ENCODE measurements at places on chromosomes 2 and 18.

- no peak for DNase-seq
Observed at GRCh38 chr18:23822590-23823385, 133.5 kb downstream of the LAMA3 start.

GRCh38 chr2:180872255-180872654, 108.2 kb upstream of the UBE2E3 start:
- DNase-seq, result no peak

GRCh38 chr2:134155134-134155533, 98.7 kb upstream of the MGAT5 start:
- DNase-seq, result no peak

GRCh38 chr2:130842770-130843169, 6.1 kb downstream of the ARHGEF4 start:
- no peak for DNase-seq

DNA sequence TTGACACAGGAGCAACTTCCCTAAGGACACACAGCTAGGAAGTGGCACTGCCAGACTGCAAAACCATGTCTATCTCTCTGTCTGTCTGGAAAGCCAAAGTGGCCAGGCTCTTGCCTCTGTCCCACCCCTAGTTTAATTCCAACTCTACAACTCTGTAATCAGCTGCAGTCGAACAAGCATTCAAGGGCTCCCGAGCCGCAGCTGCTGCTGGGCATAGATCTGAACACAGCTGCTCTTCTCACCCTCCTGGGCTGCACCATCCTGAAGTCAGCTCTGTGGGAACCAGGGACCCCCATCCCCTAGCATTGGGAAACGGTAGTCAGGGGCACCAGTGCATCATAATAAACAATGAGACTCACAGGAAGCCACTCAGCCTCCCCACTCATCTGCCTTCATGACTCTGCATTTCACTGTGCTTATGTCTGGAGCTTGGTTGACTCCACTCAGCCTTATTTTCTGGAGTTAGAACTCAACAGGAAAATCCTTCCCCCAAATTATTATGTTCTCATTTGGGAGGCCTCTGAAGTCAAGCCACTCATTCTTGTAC, 44.4 kb upstream of the TMEM163 start:
- DNase-seq, result peak; percentile 49

GRCh38 chr2:179417436-179417949, 152.9 kb upstream of the SESTD1 start:
- no peak for DNase-seq

- no peak for DNase-seq
Observed at GRCh38 chr2:7676714-7677113, 759.5 kb downstream of the RNF144A start.

- DNase-seq, result no peak
Observed at GRCh38 chr2:66440708-66441497, 6.0 kb downstream of the MEIS1 start.

DNA sequence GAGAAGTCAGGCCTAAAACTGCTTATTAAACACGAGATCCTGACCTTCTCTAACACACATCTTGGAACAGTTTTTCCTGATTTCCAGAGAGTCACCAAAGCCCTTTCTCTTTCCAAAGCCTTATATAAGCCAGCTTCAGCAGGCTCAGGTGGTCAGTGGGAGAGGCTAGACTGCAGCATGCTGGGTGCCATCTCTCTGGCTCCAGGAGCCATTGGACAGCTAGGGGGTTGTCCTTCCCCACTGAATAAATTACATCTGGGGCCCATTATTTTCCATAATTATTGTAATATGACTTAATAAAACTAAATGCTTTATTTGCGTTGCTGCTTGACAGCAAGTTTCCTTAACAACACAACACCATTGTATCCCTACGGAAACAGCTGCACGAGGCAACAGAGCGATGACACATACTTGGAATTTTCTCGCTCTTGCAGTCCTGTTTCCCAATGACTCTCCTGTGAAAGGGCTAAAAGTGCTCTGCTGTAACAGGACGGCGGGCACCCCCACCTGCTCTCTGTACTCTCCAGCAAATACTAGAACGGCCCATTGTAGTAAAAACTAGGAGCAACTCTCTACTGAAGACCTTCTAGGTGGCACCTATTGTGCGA, 160.6 kb downstream of the RNF144A start:
- DNase-seq, result no peak

DNA sequence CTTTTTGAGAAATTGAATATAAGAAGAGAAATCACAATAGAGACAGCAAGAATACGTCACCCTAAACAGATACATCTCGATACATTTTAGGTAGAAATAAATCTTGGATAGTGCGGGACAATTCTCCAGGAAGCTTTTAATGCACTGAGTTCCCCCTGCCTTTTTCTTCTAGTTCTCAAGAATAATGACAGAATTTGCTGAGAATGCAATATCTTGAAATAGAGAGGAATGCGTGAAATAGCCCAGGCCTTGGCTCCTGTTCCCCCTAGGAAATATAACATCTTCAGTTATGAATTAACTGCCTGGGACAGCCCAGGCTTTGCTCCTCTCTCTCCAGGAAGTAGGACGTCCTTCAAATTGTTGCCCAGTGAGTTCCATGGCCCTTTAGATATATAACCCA, 7.6 kb upstream of the NRXN1 start:
- DNase-seq, result no peak

DNA sequence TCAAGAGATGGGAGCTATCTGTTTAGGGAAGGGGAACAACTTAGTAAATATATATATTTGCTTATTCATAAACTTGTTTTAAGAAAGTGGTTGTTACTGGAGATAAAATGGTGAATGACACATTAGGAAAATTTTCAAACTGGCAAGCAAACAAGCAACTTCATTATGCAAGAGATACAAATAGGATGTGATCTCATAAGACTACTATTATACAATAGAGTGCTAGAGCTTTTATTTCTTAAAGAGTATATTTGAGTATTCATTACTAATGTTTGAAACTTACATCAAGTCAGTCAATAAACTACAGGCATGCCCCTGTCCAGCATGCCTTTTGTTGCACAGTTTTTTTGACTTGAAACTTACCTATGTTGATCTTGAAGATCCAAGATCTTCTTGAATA, 355.2 kb upstream of the KCNJ3 start:
- DNase-seq, result no peak

GRCh38 chr2:1898461-1899395, 154.4 kb upstream of the PXDN start:
- DNase-seq, result no peak

- DNase-seq, result no peak
Observed at GRCh38 chr18:44895176-44895798, 214.6 kb downstream of the SETBP1 start.

DNA sequence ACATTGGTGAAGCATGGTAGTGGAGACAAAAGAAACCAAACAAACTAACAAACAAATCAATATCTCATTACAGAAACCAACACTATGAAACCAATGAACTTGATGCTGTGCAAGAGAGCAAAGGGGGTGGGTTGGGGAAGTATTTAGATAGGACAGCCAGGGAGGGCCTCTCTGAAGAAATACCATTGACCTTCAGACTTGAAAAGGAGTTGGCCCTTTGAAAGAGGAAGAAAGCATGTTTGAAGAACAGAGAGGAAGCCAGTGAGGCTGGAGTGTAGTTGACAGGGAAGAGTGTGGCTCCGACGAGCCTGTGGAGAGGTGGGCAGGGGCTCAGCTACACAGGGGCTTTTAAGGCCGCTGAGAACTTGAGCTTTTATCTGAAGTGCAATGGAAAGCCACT, 151.0 kb upstream of the GATA6 start:
- DNase-seq, result no peak

- no peak for DNase-seq
Observed at GRCh38 chr2:204024906-204025475, 88.4 kb downstream of the ICOS start.

- no peak for DNase-seq
Observed at GRCh38 chr2:207505171-207505570, 24.6 kb upstream of the CREB1 start.

DNA sequence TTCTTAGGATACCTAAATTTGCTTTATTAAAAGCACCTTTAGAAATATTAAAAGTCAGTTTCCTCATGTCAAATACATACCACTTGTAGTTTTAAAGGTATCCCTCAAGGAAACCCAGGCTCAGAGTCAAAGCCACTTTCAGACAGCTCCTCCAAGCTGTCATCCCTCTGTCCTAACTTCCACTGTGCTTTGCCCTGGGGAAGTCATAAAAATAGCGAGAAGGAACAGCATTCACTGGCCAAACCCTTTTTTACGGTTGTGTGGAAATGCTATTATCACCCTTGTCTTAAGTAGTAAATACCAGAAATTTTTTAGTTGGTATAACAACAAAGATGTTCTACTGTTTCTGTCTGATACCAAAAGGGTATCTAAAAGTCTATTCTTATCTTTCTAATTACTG, 680.5 kb downstream of the ZEB2 start:
- DNase-seq, result no peak

GRCh38 chr2:219697811-219698747, 70.6 kb downstream of the SLC4A3 start:
- DNase-seq, result no peak

- peak; percentile 84 for DNase-seq
Observed at GRCh38 chr2:201191132-201191875, 8.4 kb downstream of the CASP10 start.

DNA sequence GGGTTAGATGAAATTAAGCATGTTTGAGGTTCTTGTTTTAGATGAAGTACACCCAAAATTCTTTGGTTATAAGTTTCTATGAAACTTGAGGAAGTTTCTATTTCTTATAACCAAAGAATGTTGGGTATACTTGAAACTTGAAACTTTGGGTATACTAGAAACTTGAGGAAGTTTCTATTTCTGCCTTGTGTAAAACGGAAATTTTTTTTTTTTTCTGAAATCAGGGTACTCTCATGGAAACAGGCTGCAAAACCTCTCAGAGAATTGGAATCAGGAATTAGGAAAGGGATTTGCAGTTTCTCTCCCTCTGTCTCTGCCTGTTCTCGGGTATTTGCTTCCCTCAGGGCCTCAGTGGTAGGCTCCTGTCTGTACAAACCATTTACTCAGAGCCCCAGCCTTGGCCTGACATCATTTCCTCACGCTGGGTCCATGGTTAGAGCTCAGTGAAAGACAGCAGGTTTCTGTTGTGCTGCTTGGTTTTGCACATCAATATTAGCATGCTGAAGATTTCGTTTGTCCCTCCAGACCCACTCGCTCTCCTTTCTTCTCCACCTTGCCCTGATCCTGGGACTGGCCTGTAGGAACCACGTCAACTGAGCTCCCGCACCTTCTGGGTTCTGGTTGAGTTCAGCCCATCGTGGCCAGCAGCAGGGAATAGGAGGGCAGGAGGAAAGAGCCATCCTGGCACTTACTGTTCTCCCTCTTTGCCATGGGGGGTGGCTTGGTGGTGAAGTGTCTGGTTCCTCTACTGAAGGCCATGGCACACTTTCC, 106.4 kb downstream of the POLR1A start:
- DNase-seq, result no peak

GRCh38 chr2:230640540-230641011, 72.1 kb upstream of the CAB39 start:
- no peak for DNase-seq

DNA sequence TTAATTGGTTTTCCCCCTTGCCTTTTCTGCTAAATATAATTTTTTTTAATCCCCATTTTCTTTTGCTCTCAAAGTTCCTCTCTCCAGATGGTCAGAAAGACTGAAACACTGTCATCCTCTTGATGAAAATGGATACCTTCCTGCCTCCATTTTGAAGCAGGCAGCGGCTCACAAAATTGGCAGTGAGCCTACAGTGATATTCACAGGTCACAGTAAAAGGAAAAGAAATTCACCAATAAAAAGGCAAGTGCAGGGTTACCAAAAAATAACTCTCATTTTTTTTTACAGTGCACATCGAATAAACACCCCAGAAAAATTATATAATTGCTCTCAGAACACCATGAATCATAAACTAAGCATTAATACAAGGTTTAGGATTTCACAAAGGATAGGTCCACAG, 307.5 kb downstream of the TCF4 start:
- DNase-seq, result no peak

DNA sequence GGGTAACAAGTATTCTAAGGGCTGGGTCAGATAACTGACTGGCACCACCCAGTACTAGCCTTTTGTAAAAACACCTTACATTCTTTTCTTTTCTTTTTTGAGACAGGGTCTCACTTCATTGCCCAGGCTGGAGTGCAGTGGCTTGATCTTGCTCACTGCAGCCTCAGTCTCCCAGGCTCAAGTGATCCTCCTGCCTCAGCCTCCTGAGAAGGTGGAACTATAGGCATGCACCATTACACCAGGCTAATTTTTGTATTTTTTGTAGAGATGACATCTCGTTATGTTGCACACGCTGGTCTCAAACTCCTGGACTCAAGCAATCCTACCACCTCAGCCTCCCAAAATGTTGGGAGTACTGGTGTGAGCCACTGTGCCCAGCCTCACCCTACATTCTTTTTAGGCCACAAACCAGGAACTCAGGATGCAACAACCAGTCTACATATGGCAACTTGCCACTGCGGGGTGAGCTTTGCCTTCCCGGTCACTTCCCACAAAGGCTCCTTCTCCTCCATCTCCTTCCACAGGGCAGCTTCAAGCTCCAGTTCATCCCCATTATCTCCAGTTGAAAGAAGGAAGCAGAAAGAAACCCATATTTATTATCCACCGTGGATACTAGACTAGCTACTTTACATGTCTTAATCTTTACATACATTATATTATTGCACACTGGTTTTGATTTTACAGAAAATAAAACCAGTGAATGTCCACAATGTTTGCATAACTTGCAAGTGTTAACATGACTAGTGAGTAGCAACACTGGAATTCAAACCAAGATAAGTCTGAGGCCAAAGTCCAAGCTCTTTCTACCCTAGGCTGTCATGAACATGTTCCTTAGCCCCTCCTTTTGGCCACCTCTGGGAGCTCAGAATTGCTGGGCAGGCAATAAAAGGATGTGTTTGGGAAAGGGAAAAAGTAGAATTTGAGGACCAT, 23.7 kb upstream of the AP1S3 start:
- no peak for DNase-seq

DNA sequence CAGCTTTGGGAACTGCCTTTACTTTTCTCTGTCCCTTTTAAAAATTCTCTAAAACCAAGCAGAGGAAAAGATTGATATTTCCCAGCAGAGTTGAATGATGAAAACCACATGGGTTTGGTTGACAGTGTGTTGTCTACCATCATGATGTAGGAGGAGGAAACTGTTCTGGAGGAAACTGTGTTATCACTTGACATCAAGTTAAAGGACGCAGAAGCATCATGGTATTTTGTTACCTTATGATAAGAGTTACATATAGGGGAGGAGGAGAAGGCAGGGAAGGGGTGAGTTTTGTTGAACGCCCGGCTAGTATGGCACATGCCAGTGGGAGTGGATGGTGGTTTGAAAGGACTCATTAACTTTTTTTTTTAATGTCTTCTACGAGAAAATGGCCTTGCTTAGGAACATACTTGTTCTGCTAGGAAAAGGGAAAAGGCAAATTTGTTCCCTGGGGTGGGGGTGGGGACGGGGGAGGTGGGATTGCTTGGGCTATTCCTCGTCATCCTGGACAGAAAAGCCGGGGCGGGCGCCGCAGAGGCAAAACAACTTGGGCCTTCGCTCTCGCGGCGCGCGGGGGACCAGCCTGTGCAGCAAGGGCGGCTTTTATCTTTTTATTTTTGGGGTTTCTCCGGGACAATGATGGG, 766 bp downstream of the TMEM17 start:
- DNase-seq, result no peak

- DNase-seq, result no peak
Observed at GRCh38 chr2:96969321-96969720, 17.1 kb downstream of the FAM178B start.

Data from hematopoietic multipotent progenitor cell (in vitro differentiated cells).